ENCODE measurements at places on chromosomes 7 and 10.

DNA sequence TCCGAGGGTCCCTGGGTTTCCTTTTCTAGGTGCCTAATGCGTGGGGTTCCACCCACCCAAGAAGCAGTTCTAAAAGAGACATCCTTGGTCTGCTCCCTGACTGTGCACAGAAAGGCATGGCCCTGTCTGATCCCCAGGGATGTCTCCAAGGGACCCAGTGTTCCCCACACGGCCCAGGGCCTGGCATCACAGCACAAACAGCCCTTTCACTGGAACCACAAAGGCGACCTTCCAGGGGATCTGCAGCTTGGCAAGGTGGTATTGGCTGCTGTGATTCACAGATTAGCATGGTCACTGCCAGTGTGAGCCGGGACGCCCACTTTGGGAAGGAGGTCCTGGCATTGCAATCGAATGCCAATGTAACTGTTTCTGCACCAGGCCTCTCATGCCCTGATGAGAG, 6.4 kb downstream of the KCNMA1 start:
- no peak for DNase-seq

DNA sequence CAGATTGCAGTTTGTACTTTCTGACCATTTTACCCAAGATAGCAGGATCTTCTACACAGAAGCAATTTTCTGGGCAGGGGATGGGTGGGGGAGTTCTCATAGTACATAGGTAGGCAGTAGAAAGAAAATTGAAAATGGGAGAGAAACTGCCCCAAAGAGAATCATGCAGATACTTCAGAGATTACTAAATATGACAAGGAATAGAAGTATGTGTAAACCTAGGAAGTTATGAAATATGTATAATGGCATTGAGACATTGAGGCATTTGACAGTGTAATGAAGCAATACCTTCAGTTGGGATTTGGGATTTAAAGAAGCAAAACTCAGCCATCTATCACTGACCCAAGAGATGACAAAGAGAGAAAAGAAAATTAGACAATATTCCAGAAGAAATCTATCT, 233.0 kb downstream of the PTN start:
- no peak for DNase-seq

DNA sequence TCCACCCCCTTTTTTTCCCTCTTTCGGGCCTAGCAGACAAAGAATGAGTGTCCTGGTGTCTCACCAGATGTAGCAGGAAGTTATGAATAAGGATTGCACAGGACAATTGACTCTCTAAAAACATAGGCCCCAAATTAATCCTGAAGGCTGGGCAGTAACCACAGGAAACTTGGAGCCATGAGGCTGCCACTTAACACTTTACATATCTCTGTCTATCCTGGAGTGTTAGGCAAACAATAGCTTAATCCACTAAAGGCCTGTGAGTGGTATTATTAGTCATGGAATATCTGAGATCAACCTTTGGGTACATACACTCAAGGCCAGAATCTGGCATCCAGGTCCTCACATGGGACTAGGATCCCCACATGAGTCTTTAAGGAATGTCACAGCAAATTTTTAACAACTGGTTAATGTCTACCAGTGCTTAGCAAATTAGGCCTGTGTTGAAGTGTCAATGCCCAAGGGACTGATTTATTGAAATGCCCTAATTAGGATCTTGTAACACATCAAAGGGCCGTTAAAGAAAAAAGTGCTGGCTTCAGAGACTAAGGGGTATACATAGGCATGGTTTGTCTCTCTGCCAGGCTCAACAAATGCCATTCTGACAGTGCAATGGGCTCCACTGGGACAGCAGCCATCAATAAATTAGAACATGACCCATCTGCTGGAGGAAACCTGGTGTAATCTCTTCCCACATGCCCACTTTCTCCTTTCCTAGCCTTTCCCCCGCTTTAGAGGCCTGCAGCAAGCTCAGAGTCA, 196.7 kb upstream of the TBX20 start:
- DNase-seq = no peak

GRCh38 chr7:54888734-54889082, 129.7 kb upstream of the SEC61G start:
- no peak for DNase-seq

DNA sequence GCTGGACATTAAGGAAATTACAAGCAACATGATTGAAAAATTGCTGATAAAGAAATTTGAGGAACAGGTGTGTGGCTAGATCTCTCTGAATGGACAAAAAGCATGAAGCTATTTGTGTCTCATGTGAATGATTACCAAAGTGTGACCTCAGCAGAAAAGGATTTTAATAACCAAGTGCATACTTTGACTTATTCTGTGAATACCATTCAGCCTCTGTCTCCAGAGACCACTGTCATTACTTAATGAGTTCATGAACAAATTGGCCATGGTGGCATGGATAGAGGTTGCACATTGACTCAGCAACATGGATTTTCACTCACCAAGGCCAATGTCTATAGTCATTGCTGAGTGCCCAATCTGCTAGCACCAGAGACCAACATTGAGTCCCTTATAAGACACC, 874.6 kb upstream of the POT1 start:
- DNase-seq = no peak

DNA sequence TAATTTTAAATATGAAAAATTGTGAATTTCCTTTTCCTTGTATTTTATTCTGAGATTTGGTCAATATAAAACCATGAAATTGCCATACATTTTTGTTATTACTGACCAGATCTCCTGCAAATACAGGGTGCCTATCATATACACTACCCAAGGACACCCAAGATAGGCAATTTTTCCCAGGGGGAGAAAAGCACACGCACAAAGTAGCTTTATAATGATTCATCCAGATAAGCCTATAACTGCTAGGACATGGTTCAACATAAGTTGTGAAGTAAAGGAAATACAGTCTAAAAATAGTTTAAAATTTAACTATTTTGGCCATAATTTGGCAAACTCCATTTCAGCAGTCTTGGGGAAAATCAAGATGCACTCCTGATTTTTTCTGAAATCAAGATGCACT, 4.8 kb downstream of the RUFY2 start:
- no peak for DNase-seq

DNA sequence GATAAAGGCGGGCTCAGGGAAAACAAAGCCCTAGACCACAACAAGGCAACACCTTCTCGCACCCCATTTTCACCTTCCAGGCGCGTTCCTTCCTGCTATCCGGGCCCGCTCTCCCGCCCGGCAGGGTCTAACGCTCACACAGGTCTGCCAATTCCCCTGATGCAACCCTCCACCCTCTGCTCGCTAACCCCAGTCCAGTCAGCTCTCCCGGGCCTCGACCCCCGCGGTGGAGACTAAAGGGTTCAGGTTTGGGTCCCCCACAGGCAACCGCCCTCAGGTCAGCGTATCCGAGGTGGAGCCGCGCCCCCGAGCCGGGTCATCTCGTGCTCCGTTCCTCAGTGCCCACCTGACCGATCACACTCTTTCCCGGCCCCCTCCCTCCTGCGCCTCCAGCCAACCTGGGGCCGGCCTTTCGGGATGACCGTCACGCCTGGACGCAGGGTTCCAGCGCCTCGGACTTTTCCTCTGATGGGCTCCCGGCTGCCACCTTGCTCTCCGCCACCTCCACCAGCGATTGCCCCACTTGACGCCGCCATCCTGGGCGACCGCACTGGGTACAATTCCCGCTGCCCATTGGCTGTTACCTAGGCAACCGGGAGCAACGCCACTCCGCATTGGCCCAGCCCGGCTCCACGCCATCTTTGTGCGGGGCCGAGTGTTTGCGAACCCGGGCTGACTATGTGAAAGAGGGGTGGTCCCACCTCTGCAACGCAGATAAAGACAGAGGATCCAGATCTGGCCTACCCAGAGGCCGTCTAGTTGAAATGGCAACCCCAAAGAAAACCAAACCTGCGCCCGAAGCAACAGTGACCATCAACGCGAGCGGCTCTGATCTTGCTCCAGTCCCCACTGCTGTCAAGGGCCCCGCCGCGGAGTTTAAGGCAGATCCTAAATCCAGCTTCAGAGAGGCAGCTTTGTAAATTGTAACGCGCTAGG, at the start of gene MORN4:
MORN4 (minus strand) TSS at position 552 of the 936 bp plus-strand sequence. CDS start 13,847 bp downstream, outside the sequence.
- peak; percentile 95 for DNase-seq

DNA sequence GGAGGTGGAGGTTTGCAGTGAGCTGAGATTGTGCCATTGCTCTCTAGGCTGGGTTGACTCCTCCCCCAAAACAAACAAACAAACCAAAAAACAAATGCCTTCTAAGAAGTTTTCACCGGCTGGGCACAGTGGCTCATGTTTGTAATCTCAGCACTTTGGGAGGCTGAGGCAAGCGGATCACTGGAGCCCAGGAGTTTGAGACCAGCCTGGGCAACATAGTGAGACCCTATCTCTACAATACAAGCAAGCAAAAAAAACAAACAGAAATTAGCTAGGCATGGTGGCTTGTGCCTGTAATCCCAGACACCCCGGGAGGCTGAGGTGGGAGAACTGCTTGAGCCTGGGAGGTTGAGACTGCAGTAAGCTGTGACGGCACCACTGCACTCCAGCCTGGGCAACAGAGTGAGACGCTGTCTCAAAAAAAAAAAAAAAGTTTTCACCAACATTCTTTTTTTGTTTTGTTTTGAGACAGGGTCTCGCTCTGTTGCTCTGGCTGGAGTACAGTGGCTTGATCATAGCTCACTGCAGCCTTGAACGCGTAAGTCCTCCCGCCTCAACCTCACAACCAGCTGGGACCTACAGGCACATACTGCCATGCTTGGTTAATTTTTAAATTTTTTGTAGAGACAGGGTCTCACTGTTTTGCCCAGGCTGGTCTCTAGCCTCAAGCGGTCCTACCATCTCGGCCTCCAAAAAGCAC, 1.3 kb upstream of the ZAN start:
- no peak for DNase-seq

GRCh38 chr10:121168545-121169216, 317.5 kb downstream of the WDR11 start:
- DNase-seq = no peak

DNA sequence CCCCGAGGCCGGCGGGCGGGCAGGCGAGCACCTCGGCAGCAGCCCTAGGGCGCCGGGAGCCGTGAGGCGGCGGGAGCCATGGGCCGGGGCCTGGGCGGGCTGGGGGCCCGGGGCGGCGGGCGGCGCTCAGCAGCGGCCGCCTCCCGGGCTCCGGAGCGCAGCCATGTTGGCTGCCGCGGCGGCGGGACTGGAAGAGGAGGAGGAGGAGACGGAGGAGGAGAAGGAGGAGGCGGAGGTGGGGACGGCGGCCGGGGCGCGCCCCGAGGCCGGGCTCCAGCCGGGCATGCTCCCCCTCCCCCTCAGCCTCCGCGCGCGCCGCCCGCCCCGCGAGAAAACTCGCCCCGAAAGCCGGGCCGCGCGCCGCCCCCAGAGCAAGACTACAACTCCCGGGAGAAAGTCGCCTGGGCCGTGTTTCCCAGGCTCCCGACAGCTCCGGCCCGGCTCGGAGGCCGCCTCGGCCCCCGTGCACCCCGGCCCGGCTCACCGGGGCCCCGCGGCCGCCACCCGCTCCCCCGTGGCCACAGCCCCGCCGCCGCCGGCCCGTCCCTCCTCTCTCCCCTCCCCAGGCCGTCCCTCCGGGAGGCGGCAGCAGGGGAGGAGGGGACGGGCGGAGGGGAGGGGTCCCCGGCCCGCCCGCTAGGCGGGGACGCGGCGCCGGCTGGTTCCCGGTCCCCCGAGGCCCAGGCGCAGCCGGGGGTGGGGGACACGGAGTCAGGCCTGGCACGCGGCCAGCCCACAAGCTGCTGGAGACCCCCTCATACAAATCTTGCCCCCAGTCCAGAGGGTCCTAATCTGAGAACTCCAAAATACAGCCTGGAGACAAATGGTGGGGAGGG, at the start of gene DLG5:
DLG5 (minus strand) TSS at position 190 of the 836 bp plus-strand sequence. CDS start 235 bp downstream, outside the sequence.
- peak; percentile 22 for DNase-seq

- DNase-seq = no peak
Measured at GRCh38 chr10:45278860-45279498, 36.4 kb downstream of the OR13A1 start.

- no peak for DNase-seq
Measured at GRCh38 chr7:42156291-42156865, 80.6 kb downstream of the GLI3 start.

DNA sequence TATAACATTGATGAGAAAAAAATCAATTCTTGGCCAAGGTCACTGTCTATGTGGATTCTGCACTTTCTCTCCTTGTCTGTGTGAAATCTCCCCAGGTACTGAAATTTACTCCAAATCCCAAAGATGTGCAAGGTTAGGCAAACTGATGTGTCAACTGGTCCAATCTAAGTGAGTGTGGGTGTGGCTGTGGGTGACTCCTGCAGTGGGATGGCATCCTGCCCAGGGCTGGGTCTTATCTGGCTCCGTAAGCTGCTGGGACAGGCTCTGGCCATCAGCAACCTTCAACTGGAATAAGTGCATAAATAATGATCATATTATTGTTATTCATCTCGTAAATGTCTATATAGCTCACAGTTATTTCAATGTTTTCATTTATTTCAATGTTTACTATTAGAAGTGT, 79.3 kb downstream of the JCAD start:
- no peak for DNase-seq

DNA sequence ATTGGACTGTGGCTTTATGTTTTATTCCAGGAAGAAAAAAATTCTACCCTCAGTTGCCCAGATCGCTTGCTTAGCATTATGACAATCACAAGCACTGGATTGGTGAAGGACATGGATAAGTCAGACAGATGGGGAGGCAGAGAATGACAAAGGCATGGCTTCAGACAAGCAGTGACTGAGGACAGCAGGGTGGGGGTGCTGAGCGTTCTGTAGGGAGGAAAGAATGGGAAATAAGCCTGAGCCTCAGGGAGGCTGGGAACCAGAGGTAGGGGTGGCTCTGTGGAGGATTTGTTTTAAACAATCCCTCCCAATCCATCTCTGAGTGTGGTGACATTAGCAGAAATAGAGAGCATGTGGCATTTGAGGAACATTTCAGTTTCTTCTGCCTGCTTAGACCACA, 896.9 kb downstream of the CCSER2 start:
- no peak for DNase-seq

- DNase-seq = no peak
Measured at GRCh38 chr10:9296190-9296589, 1241.7 kb downstream of the GATA3 start.

DNA sequence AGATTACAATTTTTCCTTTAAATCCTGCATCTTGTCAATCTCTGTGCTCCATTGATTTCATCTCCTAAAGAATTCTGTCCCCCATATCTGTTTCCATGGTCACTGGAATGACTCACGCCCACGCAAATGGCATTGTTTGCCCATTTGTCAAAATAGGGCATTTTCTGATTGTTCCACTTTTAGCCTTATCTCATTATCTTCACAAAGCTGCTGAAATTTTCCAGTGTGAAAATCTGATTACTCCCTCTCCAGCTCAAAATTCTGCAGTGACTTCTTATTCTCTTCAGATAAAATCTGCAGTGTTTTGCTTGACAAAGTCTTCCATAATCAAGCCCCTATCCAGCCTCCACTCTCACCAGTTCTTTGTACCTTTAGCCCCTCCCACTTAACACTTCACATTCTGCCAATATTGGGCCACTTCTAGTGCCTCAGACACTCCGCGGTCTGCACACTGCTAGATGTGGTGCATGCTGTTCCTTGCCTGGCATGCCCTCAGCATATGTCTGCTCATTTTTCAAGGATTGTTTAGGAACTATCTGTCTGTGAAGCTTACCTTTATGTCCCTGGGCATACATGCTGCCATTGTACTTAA, 33.9 kb upstream of the CTTNBP2 start:
- DNase-seq = no peak

DNA sequence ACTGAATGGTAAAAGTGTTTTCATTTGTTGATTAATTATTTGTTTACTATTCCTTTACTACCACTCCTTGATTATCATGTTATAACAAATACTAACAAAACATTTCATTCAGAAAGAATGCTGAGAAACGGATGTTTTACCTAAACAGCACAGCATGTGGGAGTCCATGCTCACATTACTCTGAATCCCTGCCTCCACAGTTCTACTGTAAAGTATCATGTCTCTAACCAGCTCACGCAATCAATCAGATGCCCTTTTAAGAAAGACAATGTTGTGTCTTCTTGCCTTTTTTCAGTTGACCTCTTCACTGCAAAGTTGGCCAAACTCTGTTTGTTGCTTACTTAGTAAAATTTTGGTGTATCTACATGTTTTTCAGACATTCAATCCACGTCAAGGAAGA, 232.5 kb upstream of the MDFIC start:
- no peak for DNase-seq
